ENCODE measurements at places on chromosomes 13 and 19.

- no peak for DNase-seq
Observed at GRCh38 chr13:30849611-30850010, 56.5 kb upstream of the MEDAG start.

- no peak for DNase-seq
Observed at GRCh38 chr19:16381756-16382401, 57.3 kb downstream of the KLF2 start.

DNA sequence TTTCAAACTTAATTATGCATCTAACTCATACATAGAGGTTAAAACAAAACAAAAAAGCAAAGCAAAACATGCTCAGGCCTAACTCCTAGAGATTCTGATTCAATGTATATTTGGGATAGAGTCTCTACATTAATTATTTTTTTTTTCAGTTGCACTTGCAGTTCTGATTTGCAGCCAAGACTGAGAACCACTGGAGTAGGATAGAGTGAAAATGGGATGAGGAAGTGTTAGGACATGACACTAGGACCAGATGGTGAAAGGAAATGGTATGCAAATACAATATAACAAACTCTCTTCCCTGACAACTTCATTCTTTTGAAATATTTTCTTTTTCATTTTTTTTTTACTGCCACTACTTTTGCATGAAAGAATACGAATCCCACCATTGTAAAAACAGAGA, 1.8 kb downstream of the CCDC122 start:
- DNase-seq: no peak

GRCh38 chr13:30711375-30711774, 24.0 kb upstream of the ALOX5AP start:
- DNase-seq: no peak

GRCh38 chr13:93899981-93900380, 579.5 kb downstream of the DCT start:
- no peak for DNase-seq

Data from glutamatergic neuron (in vitro differentiated cells).